ENCODE measurements at places on chromosomes 4 and X. TPM values are rescaled to one million over a fixed set of nuclear protein-coding genes. Genes with fewer than 3 reads are reported as not detected.
A peak's percentile ranks its signal among the peaks of the same experiment; 100 is the strongest.

DNA sequence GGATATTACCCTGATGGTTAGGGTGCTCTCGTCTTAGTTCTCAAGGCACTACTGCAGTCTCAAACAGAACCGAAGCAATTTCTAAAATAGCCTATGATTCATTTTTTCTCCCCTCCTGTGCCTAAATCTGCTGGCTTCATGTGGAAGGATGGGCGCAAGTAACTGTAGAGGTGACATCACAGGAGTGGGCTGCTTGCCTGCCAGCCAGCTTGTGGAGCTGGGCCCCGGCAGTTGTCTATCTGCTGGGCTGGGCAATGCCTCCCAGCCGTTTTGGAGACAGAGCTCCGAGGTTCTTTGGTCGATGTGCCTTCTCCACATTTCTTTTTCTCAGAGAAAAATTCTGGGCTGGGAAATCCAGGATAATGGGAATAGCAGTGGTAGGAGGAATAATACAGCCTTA is 34.3 kb upstream of the CITED1 start:
- DNase-seq, result no peak

DNA sequence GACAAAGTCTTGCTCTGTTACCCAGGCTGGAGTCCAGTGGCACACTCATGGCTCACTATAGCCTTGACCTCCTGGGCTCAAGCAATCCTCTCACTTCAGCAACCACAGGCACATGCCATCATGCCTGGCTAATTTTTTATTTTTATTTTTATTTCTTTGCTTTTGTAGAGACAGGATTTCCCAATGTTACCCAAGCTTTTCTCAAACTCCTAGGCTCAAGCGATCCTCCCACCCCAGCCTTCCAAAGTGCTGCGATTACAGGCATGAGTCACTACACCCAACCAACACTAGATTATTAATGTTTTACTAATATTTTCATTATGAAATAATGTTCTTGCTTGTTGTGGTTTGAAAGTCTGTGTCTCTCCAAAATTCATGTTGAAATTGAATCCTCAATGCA is 5.2 kb upstream of the ACTRT1 start:
- DNase-seq, result no peak

Gene PAK3
- total RNA-seq, result 0.18 TPM

DNA sequence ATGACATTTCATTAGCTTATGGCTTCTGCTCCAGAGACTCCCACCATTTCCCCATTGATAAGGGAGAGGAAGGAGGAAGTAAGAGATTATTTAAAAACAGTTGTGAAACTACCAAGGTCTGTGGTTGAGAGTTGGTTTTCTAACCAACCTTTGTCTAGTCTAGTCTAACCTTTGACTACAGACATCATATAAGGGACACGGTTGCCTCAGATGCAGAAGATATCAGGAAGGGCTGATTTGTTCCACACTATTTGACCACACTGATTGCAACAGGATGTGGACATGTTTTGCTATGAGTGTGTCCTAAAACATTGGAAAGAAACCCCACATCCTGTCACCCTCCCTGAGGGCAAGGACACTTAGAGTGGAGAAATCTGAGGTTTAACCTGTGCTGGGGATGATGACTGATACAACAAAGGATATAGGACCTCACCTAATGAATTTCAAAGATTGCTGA is 53.0 kb downstream of the COQ2 start:
- DNase-seq, result peak; percentile 72

GRCh38 chr4:115213716-115214115 is 100.3 kb upstream of the NDST4 start:
- no peak for DNase-seq

- DNase-seq, result no peak
These were observed 462.2 kb upstream of the CPXCR1 start for GRCh38 chrX:88284844-88285243.

- DNase-seq, result no peak
These were observed 85.6 kb downstream of the SLC39A8 start for GRCh38 chr4:102259702-102260101.

DNA sequence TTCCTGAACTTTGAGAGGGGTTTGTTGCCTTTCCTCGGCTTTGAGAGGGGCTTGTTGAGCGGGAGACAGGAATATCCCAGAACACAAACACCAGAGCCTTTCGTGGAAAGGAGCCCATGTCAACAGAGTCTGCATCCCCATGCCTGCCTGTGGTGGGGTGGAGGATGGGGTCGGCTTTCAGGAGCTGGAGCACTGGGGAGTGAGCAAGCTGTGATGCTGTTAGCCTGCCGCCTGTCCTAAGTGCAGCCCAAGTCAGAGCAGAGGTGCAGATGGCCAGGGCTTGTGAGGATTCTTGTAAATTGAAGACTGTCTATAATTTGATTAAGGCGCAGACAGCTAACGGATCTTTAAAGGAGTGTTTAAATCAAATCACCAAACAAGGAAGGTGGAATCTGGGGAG is 103.3 kb upstream of the ANK2 start:
- DNase-seq, result no peak

Gene TCEAL7
- total RNA-seq, result not detected

Gene TCEAL2
- 0.41 TPM for total RNA-seq

- no peak for DNase-seq
These were observed 34.6 kb downstream of the NBDY start for GRCh38 chrX:56763556-56764152.

DNA sequence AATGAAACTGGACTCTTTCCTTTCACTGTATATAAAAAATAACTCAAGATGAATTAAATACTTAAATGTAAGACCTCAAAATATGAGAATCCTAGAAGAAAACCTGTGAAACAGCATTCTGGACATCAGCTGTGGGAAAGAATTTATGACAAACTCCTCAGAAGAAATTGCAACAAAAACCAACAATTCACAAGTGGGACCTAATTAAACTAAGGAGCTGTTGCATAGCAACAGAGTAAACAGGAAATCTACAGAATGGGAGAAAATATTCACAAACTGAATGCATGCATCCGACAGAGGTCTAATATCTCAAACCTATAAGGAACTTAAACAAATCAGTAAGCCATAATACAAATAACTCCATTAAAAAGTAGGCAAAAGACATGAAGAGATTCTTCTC is 851.7 kb upstream of the PCDH10 start:
- no peak for DNase-seq

- DNase-seq, result no peak
These were observed 18.4 kb downstream of the IL21 start for GRCh38 chr4:122602277-122603142.

DNA sequence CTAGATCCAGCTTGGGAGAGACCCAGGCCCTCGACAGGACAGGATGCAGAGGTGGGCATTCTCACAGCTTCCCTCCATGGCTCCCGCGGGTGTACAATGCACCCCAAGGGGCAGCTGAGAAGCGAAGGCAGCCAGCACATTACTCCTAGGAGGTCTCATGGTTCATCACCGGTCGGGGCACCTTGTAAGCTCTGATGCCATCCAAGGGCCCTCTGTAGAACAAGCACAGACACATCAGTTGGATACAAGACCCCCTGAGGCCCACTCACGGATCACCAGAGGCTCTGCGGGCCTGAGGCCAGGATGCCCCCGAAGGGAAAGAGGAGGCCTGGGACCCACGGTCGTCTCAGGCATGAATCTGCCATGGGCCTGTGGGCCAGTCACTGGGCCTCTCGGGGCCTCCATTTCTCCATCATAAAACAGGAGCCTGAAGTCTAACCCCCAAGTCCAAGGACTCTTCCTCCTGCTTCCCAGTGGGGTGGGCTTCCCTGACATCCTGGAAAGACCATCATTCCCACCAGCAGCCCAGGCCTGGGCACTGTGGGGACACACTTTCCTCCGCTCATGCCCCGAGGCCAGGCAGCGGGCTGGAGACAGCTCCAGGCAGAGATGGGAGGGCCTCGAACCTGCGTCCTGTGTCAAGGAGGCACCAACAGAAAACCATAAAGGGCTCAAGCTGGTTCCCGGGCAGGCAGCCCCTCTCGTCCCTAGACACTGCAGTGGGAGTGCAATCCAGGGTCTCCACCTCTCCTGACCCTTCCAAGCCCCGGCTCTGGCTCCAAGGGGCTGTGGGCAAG is 20.1 kb downstream of the HMX1 start:
- no peak for DNase-seq

GRCh38 chrX:25105221-25105620 is 89.5 kb upstream of the ARX start:
- DNase-seq, result no peak

GRCh38 chr4:58301376-58301999 is 1191.3 kb upstream of the IGFBP7 start:
- DNase-seq, result no peak

DNA sequence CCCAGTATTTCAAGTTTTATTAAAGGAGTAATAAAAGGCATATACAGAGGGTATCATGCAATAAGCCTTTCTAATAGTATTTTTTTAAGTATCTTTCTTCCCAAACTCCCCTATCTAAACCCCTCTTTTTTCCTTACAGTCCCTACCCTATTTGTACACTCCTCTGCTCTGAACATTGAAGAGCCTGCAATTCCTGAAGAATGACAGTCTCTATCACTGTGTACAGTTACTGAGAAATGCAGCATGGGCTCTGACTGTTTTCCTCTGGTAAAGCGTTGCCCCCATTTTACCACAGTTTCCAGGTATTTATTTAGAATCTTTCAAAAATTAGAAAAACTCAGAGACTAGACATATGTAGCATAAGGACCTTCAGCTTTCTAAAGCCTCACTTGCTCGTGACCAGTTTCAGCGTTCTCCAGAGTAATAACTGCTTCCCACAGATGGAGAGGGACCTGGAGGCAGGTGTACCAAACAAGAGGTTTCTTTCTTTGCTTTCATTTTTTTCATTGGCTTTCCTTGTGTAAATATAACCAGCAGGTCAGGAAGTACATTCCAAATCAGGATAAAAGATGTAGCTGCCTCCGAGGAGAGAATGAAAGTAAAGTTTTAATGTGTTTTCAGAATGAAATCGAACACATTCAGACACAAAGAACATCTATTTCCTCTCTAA is 230.8 kb downstream of the CFAP299 start:
- no peak for DNase-seq

DNA sequence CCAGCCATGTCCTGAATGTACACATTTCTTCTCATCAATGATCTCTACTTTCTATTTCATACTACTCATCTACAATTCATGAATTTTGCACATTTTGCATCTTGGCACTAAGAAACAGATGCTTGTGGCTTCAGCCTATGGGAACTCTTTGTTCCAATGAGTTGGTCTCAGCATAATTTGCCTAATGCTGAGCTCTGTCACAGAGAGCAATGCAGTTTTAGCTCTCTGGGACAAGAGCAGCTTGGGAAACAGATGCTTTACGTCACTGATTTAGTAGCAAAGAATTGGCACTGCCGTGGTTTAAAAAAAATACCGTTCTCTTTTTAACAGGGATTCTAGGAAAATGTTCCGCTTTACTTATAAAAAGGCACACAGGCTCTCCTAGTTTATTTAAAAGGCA is 162.4 kb downstream of the WDFY3 start:
- DNase-seq, result no peak

- no peak for DNase-seq
These were observed 13.8 kb downstream of the NELFA start for GRCh38 chr4:1994938-1995337.

DNA sequence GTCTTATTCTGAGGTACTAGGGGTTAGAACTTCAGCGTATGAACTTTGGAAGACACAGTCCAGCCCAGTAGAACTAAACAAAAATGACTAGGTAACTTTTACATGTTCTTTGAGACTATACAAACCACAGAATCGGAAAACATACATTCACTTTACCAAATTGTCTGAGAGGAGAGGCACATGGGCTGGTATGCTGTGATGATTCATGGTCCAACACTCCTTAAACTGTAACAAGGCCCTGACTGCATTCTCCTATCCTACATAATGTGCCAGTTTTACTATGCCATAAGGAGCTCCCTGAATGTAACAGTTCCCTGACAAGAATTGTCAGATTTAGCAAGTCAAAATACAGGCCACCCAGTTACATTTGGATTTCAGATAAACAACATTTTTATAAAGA is 640.0 kb downstream of the RAB28 start:
- no peak for DNase-seq

- peak; percentile 51 for DNase-seq
These were observed 6.5 kb downstream of the ZNF185 start for GRCh38 chrX:152904151-152905080.

- no peak for DNase-seq
These were observed 18.8 kb upstream of the TBC1D8B start for GRCh38 chrX:106783716-106784115.

Gene LAGE3
- 50.1 TPM for total RNA-seq

GRCh38 chr4:55352726-55353125 is 6.7 kb downstream of the SRD5A3 start:
- no peak for DNase-seq

- no peak for DNase-seq
These were observed 94.5 kb upstream of the APOOL start for GRCh38 chrX:84909151-84909550.

Gene FRG2
- not detected for total RNA-seq

DNA sequence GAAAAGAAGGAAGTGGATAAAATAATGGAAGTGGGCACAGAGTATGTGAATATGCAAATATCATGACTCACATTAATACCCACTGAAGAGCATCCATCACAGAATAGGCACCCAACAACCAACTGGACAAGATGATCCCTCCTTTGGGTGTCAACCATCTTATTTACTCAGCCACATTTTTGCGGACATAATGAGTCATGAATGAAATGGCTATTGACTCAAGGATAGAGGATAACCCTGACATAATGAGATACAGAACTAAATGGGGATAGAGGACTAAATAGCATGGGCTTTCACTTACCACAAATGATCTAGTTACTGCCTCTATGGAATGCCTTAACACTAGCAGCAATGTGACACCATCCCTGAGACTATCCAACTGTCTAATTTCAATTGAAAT is 224.7 kb downstream of the ANTXR2 start:
- no peak for DNase-seq

Gene SHROOM2
- not detected for total RNA-seq

Gene CYTL1
- not detected for total RNA-seq

DNA sequence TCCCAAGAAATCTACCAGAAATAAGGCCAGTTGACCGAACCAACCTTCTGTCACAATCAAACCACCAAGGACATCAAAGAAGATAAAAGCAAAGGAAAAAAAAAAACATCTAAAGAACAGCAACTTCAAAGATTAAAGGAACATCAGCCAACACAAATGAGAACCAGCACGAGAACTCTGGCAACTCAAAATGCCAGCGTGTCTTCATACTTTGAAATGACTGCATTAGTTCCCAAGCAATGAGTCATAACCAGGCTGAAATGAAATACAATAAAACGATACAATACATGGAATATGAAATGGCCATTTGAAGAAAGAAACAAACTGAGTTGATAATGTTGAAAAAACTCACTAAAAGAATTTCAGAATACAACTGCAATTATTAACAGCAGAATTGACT is 611.6 kb upstream of the GRIA3 start:
- no peak for DNase-seq

Gene FDCSP
- total RNA-seq, result not detected

Gene NIPAL1
- 1.9 TPM for total RNA-seq

Gene VCX
- not detected for total RNA-seq

- no peak for DNase-seq
These were observed 30.3 kb downstream of the MSX1 start for GRCh38 chr4:4889781-4890180.

DNA sequence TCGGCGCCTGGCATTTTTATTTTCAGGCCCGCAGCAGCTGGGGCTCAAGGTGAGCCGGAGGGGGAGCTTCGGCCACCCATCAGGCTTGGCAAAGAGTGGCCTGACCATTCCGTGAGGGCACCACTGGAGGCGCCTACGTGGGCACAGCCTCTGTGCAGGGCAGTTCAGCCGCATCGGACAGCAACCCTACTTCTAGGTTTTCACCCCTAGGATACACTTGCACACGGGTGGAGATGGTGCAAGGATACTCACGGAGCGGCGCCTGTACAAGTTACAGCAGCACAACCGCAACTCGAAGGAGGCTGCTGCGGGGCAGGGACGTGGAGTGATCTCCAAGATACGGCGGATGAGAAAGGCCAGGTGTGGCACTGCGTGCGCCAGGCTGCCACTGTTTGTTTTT is 10.8 kb downstream of the HCFC1 start:
- DNase-seq, result no peak

Gene ZCCHC18
- total RNA-seq, result 1.5 TPM

Data from activated CD8-positive, alpha-beta T cell treated with anti-CD3 and anti-CD28 coated beads for 36 hours (primary cell).